ENCODE measurements at places on chromosomes 2 and 18.

GRCh38 chr2:205646680-205647079 lies 35.6 kb upstream of the NRP2 start:
- DNase-seq, result no peak

- DNase-seq, result peak; percentile 89
Observed at GRCh38 chr18:11688972-11689668, at the start of gene GNAL. Gene GNAL, plus strand, starts transcription at chr18:11689264. Its CDS starts 300 bp downstream, at chr18:11689564.

DNA sequence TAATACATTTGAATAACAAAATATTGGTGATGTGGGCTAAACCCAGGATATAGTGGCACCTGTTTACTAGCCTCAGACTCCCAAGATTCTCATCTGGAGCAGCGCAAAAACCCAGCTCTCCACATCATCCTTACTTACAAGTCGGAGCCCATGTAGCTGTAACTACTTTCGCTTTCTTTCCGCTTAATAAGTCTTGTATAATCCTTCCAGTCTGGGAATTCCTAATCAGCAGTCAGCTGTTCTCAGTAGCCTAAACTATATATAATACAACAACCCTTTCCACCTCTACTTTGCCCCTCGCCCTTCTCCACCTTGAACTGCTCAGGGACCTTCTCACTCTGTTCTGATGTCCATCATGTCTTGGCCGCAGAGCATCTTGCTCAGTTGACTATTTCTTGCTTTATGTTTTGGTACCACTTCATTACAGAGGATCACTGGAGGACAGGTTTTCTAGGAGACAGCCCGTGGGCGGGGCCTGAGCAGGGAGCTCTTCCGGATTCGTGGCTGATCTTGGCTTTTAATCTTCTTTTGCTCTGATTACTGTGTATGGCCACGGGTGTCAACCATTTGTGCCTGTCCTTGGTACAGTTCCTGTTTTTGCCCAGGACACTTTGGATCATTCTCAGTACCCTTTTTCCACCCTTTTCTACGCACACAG lies 119.9 kb upstream of the SERTAD2 start:
- DNase-seq, result no peak

DNA sequence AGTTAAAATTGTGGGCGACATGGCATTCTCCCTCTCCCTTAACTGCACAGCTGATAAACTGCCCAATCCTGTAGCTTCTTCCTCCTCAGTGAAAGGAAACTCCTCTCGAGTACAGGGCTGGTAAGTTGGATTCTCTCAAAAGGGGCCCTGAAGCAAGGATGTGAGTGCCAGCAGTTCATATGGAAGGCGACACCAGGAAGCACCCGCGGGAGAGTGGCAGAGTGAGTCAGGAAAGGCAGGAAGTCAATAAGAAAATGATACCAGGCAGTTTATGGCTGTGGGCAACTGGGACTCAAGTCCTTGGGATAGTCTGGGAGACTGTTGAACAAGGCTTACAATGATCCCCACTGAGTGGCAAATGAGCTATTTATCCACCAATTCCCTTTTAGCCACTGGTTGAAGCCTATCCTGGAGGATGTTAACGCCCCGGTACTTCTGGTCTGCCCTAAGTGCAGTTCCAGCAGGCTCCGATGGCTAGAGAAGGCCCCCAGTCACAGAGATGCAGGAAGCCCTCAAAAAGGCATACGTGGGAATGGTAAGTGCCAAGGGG lies 34.8 kb downstream of the ABHD3 start:
- no peak for DNase-seq

GRCh38 chr2:242013771-242014170 lies 144.2 kb downstream of the RTP5 start:
- DNase-seq, result no peak

- no peak for DNase-seq
Observed at GRCh38 chr2:238381341-238382115, 45.2 kb upstream of the ASB1 start.

DNA sequence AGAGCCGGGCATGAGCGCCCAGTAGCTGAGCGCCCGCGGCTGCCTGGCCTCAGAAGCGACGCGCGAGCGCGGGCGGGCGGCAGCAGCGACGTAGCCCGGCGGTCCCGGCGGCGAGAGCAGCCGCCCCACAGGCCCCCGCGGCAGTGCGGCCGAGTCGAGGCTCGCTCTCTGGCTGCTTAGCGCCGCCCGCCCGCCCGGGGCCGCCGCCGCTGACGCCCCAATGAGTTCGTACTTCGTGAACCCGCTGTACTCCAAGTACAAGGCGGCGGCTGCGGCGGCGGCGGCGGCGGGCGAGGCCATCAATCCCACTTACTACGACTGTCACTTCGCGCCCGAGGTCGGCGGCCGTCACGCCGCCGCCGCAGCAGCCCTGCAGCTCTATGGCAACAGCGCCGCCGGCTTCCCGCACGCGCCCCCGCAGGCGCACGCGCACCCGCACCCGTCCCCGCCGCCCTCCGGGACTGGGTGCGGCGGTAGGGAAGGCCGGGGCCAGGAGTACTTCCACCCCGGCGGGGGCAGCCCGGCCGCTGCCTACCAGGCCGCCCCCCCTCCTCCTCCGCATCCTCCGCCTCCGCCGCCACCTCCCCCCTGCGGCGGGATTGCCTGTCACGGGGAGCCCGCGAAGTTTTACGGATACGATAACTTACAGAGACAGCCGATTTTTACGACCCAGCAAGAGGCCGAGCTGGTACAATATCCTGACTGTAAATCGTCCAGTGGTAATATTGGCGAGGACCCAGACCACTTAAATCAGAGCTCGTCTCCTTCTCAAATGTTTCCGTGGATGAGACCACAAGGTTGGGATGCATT lies 847 bp downstream of the HOXD8 start:
- DNase-seq, result peak; percentile 96

- no peak for DNase-seq
Observed at GRCh38 chr18:27447930-27448329, 262.8 kb upstream of the CHST9 start.

- no peak for DNase-seq
Observed at GRCh38 chr18:56373601-56374000, 264.8 kb downstream of the TXNL1 start.

DNA sequence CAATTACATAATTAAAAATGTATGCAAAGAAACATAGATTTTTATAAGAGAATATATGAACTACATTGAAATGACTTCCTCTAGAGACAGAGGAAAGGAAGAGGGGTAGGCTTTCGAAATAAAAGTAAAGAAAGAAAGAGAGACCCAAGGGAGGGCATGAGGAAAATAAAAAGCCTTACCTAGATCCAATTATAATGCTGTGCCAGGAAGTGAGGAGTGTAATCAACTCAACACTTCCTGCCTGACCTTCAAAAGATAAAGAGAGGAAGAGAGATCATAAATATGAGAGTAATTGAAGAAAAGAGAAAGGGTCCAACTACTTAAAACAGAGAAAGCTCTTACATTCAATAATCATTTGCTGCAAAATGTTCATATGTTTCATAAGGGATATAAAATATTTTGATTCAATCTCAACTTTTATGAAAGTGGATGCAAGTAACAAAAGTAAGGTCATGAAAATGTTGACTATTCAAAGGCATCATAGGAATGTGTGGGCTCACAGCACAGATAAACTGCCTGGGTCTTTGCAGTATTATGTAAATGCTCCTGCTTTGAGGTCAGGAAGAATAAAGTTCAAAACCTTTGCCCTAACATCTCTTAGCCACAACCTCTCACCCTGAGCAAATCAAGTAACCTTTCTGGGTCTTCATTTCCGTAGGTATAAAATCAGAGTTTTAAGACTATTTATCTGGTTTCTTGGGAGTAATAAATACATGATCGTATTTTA lies 1237.7 kb downstream of the LRP1B start:
- DNase-seq, result peak; percentile 37

DNA sequence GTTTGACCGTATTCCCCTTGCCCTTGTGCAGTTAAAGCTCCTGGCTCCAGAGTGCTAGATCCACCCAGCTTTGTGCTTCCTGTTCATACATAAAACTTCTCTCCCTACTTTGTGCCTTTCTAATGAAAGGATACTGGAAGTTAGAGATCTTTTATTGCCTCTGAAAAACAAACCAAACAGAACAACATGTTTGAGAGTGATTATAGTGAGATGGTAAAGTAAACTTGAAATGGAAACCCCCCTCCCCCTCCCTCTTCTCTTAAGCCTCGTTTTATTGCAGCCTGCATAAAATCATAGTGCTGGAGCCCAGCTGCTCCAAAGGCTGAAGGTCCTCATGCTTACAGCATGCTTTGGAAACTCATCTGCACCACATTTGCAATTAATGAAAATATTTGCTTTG lies 125.1 kb downstream of the TANC1 start:
- no peak for DNase-seq

DNA sequence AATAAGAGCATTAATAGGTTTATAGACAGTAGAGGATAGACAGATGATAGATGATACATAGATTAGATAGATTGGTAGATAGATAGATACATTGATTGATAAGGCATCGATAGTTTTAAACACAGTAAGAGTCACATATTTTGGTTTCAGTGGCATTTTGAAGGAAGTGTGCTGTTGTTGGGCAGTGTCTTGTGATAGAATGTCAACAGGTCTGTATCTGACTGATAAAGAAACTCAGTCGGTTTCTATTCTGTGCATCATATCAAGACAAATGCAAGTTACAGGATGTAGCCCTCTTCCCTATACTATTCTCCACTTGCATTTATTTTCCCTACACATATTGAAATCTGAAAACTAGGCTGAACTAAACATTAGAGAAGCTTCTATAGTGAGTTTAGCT lies 1229.0 kb upstream of the ZEB2 start:
- DNase-seq, result no peak

DNA sequence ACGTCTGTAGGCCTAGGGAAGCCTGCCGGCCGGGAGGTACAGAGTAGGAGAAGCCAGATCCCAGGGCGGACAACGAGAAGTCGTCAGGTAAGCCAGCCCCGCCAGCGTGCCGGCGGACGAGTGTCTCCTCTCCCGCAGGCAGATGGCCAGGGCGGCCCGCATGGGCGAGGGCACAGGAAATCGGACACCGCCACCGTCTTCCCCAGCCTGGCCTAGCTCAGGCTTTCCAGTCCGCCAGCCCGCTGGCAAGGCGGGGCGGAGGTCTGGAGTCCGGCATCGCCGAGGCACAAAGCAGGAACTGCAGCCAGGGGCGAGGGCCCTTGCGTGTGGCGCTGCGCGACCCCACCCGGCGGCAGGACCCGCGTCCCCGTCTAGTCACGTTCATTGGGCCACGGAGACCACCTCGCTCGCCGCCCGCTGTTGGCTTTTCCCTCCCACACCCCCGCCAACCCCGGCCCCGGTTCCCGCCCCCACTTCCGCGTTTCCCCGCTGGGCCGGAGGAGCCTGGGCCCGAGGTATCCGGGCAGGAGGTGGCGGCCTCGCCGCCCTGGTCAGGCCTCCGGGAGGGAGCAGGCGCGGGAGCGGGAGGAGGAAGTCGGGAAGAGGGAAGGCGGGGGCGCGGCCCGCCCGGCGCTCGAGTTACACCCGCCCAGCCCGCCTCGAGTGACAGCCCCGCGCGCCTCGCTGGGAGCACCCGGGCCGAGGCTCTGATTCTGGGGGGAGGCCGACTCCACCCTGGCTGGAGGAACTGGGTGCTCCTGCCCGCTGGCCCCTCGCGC lies at the start of gene GPD2:
TSS of gene GPD2 (plus strand) at position 662 of the 779 bp plus-strand sequence. CDS start 39,727 bp downstream, outside the sequence.
- DNase-seq, result peak; percentile 88

GRCh38 chr2:8693157-8693821 lies 11.4 kb downstream of the ID2 start:
- DNase-seq, result peak; percentile 11

- no peak for DNase-seq
Observed at GRCh38 chr2:111667001-111667400, 217.0 kb downstream of the ANAPC1 start.

- peak; percentile 75 for DNase-seq
Observed at GRCh38 chr2:174051741-174052583, 86.8 kb upstream of the SP3 start.

DNA sequence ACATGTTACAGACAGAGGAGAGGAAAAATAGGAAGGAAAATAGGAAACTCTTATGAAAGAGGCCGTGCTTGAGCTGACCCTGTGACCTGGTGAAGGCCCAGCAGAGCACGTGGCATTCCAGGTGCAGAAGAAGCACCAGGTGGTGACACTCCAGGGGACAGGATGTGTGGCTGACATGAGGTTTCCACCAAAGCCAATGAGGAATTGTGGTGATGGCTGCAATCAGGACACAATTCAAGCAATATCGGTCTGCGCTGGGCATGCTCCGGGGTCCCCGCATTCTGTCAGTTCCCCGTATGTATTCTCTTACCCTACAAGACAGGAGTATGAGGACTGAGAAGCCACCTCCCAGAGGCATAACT lies 504.2 kb downstream of the EIPR1 start:
- DNase-seq, result no peak

GRCh38 chr2:235343156-235343774 lies 150.6 kb upstream of the AGAP1 start:
- peak; percentile 8 for DNase-seq

GRCh38 chr18:8765783-8766463 lies 60.6 kb downstream of the MTCL1 start:
- DNase-seq, result peak; percentile 75

DNA sequence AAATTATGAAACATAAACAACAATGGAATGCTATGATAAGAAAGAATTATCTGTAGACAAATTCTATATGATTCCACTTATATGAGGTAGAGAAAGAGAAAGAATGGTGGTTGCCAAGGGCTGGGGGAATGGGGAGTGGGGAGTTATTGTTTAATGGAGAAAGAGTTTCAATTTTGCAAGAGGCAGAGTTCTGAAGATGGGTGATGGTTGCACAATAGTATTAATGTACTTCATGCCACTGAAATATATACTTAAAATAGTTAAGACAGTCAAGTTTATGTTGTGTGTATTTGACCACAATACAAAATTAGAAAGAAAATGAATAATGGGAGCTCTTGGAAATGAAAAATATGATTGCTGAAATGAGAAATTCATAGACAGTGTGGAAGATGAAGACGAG lies 22.6 kb upstream of the FAM117B start:
- DNase-seq, result no peak

DNA sequence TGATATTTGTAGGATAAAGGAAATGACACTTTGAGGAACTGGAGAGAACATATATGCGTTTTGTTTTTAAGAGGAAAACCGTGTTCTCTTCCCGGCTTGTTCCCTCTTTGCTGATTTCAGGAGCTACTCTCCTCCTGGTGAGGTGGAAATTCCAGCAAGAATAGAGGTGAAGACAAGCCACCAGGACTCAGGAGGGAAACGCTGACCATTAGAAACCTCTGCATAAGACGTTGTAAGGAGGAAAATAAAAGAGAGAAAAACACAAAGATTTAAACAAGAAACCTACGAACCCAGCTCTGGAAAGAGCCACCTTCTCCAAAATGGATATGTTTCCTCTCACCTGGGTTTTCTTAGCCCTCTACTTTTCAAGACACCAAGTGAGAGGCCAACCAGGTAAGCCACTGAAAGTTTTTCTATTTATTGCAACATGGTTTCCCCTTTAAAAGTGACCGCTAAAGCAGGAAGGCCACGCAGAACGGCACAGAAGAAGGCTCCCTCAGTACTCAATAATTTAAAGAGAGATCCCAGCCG lies 735 bp downstream of the NRP2 start:
- no peak for DNase-seq

- no peak for DNase-seq
Observed at GRCh38 chr2:25306777-25307368, 34.9 kb downstream of the DNMT3A start.

GRCh38 chr18:6022845-6023244 lies 127.5 kb upstream of the TMEM200C start:
- peak; percentile 70 for DNase-seq

DNA sequence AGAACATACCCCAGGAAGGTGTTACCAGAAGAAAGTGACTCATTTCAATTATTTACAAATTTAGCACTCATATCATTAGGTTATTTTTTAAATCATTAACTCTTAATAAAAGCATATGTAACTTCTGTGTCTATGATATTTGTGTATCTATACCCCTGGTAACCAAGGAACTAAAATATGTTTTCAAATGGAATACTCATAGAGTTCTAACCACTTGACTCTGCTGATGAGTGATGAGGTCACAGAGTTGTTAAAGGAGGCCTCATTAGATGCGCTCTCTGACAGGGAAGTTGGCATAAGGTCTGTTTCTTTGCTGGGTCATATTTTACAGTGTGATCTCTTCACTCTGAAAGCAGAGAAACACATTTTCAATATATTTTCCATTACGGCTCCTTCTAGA lies 73.4 kb downstream of the CCDC150 start:
- DNase-seq, result no peak

Measured in fibroblast of skin of right biceps (primary cell).